ENCODE measurements at places on chromosomes 2 and 18. TPM values are rescaled to one million over a fixed set of nuclear protein-coding genes. Genes with fewer than 3 reads are reported as not detected.

AQP12B gene
- total RNA-seq, result not detected

LAMA3 gene
- total RNA-seq, result 7.4 TPM

CYTIP gene
- not detected for total RNA-seq

RESP18 gene
- total RNA-seq, result not detected
